NCI-H345 (cell line): ENCODE measurements at places on chromosomes 1 and 21.

DNA sequence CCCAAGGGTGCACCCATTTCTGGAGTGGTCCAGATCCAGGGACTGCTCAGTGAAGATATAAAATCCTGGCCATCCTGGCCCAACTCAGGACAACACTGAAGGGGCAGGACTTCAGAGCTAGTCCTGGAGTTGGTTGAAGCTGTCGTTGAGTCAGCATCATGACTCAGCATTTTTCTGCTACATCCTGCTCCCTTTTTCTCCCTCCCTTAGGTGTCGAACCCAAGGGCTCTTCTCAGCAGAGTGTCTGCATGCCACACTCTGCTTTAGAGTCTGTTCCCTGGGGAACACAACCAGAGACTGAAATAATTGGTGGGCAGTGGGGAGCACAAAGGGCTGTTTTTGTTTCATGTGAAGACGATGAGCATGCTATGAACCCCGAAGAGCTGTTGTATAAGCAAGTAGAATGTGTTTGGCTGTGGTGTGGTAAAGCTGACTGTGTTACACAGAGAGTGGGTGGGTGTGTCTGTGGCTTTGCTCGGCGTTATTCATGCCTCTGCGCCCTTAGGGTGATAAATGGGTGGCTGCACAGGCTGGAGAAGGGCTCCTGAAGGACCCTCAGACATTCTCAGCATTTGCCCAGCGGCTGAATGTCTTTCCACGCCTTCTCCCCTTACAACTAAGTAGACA lies 167.2 kb downstream of the CYYR1 start:
- DNase-seq: peak; percentile 15

GRCh38 chr1:200108659-200109058 lies 81.1 kb downstream of the NR5A2 start:
- DNase-seq: no peak

DNA sequence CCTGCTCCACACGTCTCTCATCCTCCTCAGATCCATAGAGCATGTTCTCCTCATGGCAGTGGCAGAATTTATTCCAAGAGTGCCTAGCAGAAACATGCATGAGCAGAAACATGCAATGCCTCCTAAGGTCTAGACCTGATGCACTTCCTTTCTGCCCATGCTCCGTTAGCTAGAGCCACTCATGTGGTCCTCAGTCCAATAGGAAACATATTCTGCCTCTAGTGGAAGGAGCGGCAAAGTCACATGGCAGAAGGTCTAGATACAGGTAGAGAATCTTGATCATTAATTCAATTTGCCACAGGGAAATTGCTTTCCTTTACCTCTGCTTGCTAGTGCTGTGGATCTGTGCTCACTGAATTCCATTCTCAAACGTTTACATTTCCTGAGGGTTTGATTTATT lies 130.4 kb downstream of the KIF26B start:
- no peak for DNase-seq

- no peak for DNase-seq
These were observed 12.3 kb upstream of the NCF2 start for GRCh38 chr1:183602510-183602909.

DNA sequence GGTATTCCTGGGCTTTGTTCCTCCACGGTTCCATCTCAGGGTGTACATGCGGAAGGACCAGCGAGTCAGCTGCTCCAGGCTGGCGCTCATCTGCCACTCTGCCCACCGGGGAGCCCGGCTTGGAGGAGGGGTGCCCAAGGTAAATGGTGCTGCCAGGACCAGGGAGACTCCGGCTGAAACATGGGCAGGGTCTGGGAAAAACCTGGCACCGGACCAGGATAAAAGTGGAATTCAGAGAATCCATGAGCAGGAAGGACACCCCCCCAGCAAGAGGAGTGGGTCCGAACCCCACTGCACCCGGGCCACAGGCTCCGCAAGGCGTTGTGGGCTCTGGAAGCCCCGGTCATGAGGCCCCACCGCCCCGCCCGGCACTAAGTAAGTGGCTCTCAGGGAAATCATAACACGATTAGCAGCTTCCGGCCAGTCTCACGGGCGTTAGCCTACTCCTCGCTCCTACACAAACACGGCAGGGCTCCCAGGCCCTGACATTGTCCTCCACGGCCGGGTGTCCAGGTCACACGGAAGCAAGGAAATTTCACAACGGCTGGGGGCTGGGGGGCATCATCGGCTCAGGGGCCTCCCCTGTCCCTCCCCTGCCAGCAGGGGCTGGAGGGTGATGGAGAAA lies 21.1 kb downstream of the MEGF6 start:
- no peak for DNase-seq

- peak; percentile 61 for DNase-seq
These were observed 580 bp downstream of the RBM34 start for GRCh38 chr1:235160383-235160956.

DNA sequence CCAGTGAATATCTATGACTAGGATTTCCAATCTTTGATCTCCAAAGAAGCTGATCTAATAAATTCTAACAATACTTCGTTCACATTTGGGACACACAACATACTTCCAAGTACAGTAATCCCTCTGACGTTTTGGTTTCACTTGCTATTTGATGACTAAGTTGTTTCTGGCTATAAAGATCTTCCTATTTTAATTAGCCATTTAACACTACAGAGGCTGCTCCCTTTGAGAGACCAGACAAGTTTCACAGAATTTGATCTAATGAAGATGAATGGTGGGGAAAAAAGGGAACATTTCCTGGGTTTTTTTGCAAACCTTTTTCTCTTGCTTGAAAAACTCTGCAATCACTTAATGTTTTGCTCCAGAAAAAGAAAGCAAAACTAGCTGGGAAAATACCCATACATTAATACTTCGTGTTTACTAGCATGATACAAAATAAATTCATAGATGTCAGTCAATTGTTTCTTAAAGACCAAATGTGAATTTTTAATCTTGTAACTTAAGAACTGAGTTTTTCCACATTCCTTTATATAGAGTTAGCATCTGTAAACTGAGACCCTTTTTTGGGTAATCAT lies 28.0 kb upstream of the GLIS1 start:
- DNase-seq: no peak

- no peak for DNase-seq
These were observed 743.1 kb upstream of the ADGRL4 start for GRCh38 chr1:79749607-79750006.

DNA sequence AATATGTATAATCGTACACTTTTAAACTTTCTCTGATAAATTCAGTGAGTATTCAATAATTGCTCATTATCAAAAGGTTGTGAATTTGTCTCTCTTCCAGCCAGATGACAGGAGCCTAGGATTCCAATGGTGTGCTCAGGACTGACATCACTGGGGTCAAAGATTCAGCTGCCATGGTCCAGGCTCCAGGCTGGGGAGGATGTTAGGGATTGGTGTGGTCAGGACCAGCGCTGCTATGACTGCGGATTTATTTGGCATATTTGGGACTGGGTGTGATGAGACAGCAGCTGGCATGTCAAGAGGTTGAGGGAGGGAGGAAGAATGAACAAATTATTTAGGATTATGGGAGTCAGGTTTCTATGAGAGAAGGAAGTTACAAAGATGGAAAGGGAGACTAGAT lies 48.2 kb upstream of the ABCA4 start:
- no peak for DNase-seq

- no peak for DNase-seq
These were observed 86.1 kb downstream of the TGFBR3 start for GRCh38 chr1:91799863-91800262.

GRCh38 chr1:64892576-64893573 lies 73.5 kb downstream of the JAK1 start:
- no peak for DNase-seq

DNA sequence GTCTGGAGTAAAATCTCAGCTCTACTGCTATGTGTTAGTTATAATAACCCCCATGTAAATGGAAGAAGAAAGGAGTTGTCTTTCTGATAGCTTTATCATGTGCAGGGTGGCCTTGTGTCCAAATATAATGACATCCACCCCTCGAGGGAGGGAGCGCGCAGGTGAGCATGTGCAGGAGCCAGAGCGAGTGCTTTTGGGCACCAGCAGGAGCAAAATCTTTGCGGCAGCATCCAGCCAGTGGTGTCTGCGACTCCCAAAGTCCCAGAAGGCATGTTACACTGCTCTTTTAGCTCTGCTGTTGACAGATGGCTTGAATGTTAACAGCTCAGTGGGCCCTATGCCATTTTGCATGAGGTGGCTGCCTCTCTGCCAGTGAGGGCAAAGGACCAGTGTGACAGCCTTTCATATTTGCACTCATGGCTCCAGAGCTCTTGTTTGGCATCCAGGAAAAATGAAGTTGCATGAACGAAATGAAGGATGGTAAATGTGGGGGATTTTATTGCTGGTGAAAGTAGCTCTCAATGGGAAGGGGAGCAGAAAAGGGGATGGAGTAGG lies 146.7 kb downstream of the HMCN1 start:
- no peak for DNase-seq

DNA sequence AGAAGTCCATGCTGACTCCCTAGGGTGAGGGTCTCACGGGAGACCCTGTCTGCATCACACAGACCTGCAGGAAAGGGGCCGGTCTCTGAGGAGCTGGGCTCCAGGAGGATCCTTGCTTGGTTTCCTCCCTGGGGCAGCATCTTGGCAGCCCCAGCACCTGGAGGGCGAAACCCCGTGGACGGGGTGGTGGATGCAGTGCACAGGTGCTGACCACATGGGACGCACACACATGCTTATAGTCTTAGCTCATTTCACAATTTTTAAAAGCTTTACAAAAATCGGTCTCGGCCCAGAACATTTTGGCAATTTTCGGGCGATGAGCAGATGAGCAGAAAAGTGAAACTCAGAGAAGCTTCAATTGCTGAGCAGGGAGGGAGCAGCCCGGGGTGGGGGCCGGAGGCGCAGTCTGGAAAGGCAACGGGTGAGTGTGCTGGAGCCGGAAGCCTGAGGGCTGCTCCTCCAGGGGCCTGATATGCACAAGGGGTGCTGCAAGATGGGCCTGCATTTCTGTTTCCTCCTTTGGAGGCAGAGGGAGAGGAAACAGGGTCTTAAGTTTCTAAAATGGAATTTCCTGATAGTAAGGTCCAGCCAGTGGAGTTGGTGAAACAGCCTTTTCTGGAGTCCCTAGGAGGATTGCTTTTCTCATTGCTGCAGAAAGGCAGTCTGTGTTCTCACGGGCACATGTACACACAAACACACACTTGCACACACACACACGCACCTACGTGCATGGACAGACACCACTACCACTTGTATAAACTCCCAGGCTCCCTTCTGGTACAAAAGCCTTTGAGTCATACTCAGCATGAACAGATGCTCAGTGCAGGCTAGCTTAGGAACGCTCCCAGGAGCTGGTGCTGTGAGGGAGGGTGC lies 60.6 kb downstream of the SCCPDH start:
- DNase-seq: no peak

GRCh38 chr1:115572710-115573109 lies 69.1 kb upstream of the VANGL1 start:
- no peak for DNase-seq

DNA sequence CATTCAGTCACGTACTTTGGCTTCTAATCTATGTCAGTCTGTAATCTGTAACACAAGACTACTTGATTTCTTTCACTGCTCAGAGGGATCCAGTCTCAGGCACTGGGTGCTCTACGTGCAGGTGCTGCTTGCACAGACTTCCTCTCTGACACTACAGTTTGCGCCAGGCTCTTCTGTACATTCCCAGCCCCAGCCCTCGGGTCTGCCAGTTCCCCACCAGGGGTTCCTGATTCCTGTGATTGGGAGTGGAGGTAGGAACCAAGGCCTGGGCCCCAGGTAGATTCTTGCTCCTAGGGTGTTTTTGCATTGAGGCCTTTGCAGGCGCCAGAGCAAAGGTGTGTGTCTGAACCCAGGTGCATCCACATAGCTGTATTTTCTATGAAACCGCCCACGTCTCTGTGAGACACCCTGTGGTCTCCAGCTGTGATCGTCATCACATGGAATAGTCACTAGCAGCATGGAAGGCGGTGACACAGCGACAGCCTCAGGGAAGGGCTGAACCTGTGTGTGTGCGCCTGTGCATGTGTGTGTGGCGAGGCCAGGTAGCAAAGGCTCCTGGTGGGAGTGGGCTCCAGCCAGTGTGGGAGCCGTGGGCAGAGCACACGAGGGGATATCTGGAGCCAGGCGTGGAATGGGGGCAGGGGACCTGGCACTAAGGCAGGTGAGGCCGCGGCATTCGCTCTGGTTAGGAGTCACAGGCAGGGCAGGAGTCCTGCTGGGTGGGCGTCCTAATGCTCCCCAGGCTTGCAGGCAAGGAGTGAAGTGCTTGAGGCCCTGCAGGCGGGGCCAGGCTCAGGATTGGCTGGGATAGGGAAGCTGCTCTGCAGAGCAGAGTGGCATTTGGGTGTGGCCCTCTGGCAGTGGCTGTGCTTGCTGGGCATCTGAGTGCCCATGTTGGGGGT lies 5.2 kb downstream of the GJC2 start:
- DNase-seq: peak; percentile 72

DNA sequence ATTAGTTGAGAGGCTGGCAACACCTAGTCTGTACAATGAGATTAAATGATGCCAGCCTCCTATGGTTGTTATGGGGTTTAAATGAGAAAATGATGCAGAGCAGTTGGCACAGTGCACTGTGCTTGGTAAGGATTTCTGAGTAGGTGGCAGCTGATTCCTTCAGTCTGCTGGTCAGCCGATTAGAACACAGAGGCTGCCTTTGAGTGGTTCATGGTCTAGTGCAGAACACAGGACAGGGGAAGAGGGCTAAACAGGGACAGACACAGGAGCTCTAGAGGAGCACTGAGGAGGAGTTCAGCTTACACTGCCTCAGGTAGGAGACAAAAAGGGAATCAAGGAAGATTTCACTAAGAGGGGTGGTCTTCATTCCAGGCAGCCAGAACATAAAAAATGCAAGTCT lies 1.4 kb downstream of the TIE1 start:
- DNase-seq: no peak
